ENCODE measurements at places on chromosomes 5 and 9. TPM values are rescaled to one million over a fixed set of nuclear protein-coding genes. Genes with fewer than 3 reads are reported as not detected.

DNA sequence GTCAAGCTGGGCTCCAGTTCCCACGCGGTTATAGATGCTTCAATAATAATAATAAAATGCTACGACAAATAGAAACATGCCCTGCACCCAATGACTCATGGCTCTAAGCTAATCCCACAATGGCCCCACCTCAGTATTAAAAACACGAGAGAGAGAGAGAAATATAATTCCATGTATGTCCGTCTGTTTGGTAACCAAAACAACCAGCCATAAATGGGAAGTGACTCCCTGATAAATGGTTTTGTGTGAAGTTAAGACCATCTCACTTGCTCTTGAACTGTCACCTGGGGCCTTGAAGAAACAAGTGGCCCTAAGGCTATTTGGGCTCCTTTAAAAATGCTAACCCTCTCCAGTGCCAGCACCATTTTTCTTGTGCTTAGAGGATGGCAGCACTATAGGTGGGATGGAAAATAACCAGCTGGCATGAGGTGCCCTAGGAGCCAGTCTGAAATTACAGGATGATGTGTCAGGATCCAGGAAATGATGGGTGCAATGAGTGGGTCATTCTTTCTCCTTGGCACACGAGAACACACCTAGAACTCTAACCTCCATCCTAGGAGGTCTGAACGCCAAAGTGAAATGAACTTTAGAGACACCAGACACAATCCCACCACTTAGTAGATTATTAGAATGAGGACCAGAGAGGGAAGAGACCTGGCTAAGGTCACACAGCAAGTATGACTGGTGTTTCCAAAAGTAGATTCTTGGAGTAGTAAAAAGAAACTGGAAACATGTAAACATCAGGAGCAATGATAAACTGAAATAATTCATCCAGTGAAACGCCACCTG is 35.7 kb upstream of the ADRB2 start:
- DNase-seq: no peak

DNA sequence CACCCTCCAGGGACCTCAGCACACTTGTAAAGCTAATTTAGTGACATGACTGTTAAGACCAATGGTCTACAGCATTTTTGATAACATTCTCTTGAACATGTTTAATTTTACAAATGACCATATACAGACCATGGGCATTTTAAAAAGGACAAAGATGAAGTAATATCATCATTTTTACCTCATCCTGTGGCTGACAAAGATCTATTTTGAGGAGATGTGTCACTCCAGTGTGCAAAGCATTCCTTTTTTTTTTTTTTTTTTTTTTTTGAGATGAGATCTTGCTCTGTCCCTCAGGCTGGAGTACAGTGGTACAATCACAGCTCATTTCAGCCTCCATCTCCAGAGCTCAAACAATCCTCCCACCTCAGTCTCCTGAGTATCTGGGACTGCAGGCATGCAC is 118.2 kb upstream of the TBC1D2 start:
- DNase-seq: no peak

The NSA2 gene
- 93.1 TPM for polyA plus RNA-seq

The GNA14 gene
- polyA plus RNA-seq: not detected

The CEL gene
- not detected for polyA plus RNA-seq

The PCDHA5 gene
- polyA plus RNA-seq: not detected

The BTNL9 gene
- 0.66 TPM for polyA plus RNA-seq
